Activated CD8-positive, alpha-beta T cell treated with anti-CD3 and anti-CD28 coated beads, Interleukin-2, amount 10 ng/mL, durations not matched to agents 7 days and 5 days (primary cell): ENCODE measurements at places on chromosomes 7 and 10. TPM values are rescaled to one million over a fixed set of nuclear protein-coding genes. Genes with fewer than 3 reads are reported as not detected.

- DNase-seq: peak; percentile 59
Measured at GRCh38 chr10:61961278-61961677, 59.8 kb downstream of the ARID5B start.

DNA sequence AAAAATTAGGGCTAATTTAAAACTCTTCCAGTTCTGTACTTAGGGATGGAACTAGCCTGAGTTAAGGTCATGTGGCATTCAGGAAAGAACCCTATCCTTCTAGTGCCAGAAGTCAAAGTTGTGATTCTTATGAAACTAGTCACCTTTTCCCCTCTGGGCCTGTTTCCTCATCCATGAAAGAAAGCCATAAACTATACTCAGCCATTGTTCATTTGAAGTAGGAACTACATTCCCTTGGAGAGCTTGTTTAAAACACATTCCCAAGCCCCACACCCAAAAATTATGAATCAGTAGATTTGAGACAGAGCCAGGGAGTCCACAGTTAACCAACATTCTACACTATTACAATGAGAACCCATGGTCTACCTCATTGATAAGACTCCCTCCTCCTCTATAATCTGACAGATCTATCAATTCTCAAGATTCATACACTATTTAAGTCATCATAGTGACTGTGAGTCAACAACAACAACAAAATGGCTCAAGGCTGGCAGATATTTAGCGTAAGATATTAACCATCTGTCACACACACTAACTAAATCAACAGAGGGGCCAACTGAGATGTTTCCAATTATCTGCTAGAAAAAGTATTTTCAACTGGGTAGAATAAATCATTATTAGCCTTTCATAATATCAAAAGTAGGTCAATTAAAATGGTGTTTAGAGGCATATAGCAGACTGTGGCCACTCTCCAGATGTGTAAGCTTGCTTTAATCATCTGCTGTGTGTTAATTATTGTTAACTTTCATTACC is 102.3 kb downstream of the SLC25A13 start:
- no peak for DNase-seq

SFTPD gene
- not detected for total RNA-seq

DNA sequence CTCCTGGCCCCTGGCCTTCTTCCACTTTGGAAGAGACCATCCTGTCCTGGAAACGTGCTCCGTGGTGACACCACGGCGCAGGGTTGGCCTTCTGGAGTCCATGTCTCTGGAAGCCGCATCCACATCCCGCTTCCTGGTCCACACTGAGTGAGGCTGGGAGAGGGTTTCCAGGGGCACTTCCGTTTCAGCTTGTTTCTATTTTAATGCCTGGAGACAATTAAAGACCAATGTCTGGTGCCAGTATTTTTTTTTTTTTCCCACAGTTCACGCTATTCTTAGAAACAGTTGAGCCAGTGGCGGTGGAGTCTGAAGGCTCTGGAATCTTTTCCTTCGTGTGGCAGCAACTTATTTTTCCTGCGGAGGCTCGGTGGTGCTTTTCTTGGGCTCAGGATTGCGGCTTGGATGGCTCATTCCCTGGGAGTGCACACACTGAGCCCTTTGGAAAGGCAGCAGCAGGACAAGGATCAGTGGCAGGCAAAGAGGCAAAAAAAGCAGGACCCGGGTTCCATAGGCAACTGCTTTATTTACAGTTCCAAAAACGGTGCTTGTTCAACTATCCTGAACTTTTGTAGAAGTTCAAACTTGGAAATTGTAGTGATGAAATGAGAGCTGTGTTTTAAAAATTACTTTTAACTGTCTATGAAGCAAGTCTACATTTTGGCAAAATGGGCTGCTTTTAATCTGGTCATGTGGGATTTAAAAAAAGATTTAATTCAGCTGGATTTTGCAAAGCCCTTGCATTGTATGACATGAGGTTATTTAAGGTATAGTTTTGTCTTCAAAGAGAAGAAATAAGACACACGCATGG is 202.8 kb downstream of the BAMBI start:
- DNase-seq: no peak

DNA sequence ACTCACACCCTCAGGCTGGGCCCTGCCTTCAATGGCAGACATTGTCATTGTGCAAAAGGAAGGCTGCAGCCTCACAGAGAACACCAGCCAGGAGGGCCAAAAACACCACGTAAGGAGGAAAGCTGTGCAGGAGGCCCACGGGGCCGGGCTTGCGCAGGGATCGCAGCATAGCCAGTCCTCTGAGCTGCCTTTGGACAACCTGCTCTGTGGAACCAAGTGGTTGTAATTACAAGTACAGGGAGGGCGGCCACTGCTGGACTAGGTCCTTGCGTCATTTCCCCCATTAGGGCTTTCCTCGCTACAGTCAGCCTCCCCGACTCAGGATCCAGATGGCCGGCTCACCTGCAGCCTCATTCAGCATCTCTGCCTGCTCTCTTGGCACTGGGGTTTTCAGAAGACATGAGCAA is 66.9 kb downstream of the FAM53B start:
- DNase-seq: no peak

DNA sequence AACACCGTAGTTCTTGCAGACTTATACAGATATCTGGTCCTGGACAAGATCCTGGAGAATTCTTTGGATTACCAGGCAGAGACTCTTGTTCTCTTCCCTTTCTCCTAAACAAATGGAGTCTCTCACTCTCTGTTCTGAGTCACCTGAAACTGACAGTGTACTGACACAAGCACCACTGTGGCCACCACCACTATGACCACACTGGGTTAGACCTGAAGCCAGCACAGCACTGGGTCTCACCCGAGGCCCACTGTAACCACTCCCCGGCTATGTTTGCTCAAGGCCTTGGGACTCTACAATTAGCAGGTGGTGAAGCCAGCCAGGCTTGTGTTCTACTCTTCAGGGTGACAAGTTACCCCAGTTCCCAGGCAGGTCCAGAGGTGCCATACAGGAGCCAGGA is 22.8 kb downstream of the SLC39A12 start:
- no peak for DNase-seq

- DNase-seq: no peak
Measured at GRCh38 chr10:131899116-131899690, 1.6 kb upstream of the PPP2R2D start.

DNA sequence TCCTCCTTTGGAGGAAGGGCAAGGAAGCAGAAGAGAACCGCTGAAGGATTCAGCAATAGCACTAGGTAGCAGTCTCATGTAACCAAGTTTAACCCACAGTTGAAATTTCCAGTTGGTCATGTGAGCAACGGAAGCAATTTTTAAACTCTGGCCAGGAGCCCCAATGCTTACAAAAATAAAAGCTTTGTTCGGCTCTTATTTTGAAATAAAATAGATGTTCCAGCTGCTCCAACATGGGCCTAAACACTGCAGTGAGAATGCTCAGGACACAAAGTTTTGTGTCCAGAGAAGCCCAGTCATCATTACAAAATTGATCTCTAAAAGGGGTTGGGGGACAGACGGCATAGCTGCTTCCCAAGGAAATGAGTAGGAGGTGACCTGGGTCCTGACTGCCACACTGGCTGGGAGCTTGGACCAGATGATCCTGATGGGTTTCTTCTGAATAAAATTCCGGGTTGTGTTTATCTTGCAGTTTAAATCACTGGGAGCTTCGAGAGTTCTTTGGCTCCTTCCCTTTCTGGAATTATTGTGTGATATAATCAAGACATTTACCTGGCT is 452 bp upstream of the TMEM140 start:
- peak; percentile 52 for DNase-seq

SFTPA1 gene
- total RNA-seq: not detected

OR2A42 gene
- not detected for total RNA-seq

NAT16 gene
- not detected for total RNA-seq

DNA sequence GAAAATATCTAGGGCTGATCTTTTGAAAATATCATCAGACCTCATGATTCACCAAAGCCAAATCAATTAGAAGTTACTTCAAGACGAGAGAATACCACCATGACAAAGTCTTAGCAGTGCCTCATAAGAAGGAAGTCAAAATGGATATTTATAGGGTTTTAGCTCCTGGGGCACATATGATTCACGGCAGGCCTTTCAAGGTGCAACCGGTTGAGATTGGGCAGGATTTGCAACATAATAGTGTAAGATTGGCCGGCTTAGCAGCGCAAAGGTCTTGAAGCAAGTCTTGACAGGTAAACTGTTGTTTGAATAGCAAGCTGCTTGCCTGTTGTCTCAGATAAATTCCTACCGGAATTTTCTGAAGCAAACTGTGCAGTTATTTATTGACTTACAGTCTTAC is 17.5 kb downstream of the ADRB1 start:
- DNase-seq: no peak

- no peak for DNase-seq
Measured at GRCh38 chr10:127314797-127315196, 118.4 kb upstream of the INSYN2A start.

CDK13 gene
- total RNA-seq: 49.0 TPM

LDB3 gene
- not detected for total RNA-seq

DNA sequence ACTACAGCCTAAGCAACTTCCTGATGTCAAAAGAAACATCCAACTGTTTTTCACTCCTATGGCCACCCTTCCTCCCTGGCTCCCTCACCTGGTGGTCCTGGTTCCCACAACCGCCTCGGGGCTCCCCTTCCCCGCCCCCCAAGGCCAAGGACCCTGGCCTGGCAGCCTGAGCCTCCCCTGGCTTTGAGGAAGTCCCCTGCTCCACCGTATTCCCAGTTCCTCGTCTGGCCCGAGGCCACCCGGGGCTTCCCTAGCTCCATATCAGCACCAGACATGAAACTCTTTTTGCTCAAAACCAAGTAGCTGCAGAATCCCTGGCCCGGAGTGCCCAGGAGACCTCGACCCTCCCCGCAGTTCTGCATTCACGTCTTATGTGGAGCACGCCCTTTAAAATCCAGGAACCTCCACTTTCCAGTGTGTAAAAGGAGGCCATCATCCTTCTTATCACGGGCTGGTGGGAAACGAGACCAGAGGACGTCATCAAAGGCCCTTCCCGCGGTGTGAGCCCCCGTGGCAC is 82.9 kb downstream of the PRKAG2 start:
- DNase-seq: no peak

ZNF273 gene
- total RNA-seq: 10.6 TPM

ELMO1 gene
- total RNA-seq: 64.0 TPM
